ENCODE measurements at places on chromosomes 1 and 21.

DNA sequence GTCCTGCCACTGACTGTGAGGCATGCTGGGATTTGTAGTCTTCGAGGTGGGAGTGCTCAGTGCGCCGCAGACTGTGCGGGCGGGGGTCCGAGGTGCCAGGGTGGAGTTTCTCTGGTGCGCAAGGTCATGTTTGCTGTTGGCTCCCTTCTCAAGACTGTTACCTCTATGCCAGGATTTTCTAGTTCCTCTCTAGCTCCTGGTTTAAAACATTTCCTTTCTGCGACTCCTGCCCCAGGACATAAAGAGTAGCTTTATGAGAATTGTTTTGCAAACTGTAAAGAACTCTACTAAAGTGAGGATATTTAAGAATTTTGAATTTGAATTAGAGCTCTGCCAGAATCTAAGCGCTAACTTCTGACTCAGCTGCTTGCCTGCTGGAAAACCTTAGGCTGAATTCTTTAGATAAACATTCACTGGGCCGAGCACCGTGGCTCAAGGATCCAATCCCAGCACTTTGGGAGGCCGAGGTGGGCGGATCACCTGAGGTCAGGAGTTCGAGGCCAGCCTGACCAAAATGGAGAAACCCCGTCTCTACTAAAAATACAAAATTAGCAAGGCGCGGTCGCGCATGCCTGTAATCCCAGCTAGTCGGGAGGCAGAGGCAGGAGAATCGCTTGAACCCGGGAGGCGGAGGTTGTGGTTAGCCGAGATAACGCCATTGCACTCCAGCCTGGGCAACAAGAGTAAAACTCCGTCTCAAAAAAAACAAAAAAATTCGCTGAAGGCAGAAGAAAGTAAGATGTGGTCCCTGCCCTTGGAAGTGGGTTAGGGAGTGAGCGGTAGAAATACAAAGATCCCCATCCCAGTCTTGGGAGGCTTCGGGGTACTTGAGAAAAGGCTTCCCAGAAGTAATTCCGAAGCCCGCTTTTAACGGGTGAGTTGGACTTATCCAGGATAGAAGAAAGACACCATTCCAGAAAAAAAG lies 992 bp upstream of the USP48 start:
- peak; percentile 53 for DNase-seq

DNA sequence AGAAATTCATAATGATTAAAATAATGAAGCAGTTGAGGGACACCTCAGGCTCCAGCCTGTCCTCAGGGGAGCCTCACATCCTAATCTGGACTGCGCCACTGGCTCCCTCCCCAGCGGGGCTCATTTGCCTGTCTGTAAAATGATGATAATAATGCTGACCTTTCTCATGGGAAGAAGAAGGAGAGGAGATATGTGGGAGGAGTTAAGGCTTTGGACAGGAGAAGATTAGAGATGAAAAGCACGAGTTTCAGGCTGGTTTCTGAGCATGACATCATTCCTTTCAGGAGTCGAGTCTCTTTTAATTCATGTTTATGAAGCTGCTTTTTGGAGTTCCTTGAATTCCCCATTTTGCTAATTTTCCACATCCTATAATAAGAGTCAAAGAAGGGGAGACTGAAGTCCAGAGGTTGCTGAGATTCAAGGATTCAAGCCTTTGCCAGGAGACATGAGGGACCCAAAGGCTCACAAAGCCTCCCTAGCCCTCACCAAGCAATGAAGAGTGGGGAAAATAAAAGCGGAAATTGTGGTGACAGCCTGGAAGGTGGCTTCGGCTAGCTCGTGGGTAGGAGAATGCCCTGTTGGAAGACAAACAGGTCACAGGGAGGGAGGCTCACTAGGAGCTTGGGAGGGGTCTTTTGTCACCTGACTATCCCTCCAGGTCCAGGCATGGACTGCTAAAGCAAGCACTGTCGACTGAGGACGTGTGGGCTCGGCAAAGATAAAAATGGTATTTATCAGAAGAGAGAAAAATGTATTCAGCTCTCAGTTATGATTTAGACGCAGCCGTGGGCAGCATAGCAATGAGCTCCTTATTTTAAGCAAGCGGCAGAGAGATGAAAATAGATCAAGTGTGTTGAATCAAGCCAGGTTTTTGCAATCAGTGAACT lies 27.5 kb upstream of the STMN1 start:
- DNase-seq = no peak

GRCh38 chr1:43611950-43612349 lies 38.0 kb upstream of the KDM4A start:
- no peak for DNase-seq

GRCh38 chr1:115031595-115031994 lies 2.0 kb downstream of the TSHB start:
- no peak for DNase-seq

GRCh38 chr1:2585318-2586092 lies 1.1 kb upstream of the PRXL2B start:
- peak; percentile 84 for DNase-seq

DNA sequence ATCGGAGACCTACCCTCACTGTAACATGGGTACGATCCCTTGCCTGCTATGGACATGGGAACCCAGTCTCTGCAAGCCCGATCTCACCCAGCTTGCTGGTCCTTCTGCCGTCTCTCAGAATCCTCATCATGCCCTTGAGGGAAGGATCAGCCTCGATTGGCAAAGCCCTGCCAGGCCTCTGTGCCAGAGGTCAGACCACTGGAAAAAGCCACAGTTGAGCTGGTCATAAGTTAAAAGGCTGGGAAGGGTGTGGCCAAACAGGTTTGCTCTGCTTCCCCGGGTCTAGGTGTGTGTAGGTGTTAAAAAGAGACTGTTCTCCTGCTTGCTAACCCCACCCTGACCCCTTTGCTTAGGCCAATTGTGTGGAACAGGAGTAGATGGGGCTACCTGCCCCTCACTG lies 19.5 kb upstream of the PADI3 start:
- no peak for DNase-seq

GRCh38 chr1:77978293-77978968 lies 441 bp downstream of the FUBP1 start:
- DNase-seq = no peak

DNA sequence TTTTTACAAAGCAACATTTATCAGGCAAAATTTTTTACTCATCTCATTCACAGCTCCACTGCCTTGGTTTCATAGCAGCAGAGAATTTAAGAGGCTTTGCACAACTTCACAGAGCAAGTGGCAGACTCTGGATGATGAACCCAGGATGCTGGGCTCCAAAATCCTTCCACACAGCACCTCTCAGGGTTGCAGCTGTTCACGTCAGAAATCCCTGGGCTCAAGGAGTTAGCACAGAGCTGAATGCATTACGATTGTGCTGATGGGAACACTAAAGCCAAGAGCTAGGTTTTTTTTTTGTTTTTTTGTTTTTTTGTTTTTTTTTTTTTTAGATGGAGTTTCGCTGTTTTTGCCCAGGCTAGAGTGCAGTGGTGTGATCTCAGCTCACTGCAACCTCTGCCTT lies 2.4 kb upstream of the HTR6 start:
- no peak for DNase-seq

GRCh38 chr1:54409156-54410142 lies 3.3 kb upstream of the SSBP3 start:
- DNase-seq = no peak

DNA sequence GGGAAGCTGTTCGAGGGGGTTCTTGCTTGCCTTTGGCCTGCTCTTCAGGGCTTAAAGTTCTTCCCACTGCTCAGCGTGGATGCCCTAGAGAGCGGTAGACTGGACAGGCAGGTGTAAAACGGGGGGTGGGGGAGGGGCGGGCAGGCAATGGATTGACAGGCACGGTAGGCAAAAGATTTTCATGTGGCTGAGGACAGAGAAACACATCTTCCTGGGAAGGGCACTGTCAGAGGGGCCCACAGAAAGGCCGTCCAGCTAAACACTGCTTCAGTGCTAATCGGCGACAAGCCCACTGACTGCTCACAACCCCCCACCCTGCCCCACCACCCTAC lies 412 bp downstream of the ABCA4 start:
- no peak for DNase-seq

- no peak for DNase-seq
These were observed 147.7 kb downstream of the NTPCR start for GRCh38 chr1:233097959-233098580.

GRCh38 chr1:33147275-33147996 lies 34.4 kb downstream of the TRIM62 start:
- DNase-seq = no peak

DNA sequence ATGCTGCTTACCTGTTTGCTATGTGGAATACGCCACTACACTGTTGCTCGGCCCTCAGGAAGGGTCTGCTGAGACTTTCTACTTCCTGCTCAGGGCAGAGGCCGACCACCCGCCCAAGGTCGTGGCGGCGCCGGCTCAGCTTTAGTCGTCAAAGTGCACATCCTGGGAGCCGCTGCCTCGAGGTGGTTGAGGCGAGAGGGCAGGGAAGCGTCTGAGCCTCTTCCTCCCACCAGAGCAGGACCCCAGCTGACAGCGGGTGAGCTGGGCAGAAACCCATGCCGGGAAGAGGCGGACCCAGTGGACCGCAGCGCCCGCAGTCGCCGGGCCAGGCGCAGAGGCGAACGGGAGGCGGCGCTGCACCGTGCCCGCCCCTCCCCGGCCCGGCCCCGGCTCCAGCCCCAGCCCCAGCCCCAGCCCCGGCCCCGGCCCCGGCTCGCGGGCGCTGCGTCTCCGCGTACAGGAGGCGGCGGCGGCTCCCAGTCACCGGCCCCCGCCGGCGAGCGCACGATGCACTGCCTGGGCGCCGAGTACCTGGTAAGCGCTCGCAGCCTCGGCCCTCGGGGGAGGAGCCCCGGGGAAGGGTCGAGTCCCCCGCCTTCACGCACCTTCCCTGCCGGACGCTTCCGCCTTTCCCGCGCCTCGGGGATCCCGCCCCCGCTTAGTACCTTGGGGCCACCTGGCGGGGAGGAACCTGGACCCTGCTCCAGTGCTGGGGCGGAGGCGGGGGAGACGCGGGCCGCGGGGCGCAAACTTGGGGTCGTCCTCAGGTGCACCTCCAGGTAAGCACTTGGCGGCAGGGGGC lies at the start of gene SLC44A3:
Gene SLC44A3 (plus strand): TSS at position 413 of the 802 bp plus-strand sequence. CDS start 95 bp downstream, at position 508.
- peak; percentile 72 for DNase-seq

GRCh38 chr21:16420031-16420724 lies 690.4 kb downstream of the USP25 start:
- DNase-seq = no peak

- DNase-seq = no peak
These were observed 154.6 kb upstream of the LRRC7 start for GRCh38 chr1:69413129-69413528.

GRCh38 chr1:207805841-207806421 lies 54.1 kb downstream of the CD46 start:
- DNase-seq = peak; percentile 73

DNA sequence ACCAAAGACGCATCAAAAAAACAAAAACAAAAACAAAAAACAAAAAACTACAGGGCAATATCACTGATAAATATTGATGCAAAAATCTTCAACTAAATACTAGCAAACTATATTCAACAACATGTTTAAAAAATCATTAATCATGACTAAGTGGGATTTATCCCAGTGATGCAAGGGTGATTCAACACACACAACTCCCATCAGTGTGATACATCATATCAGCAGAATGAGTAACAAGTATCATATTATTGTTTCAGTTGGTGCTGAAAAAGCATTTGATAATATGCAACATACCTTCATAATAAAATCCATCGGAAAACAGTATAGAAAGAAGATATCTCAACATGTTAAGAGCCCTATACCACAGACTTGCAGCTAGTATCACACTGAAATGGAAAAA lies 953.0 kb downstream of the AMY1C start:
- DNase-seq = no peak

GRCh38 chr1:12001996-12002493 lies 17.3 kb upstream of the MIIP start:
- no peak for DNase-seq

GRCh38 chr1:58249737-58250586 lies 296.6 kb downstream of the OMA1 start:
- no peak for DNase-seq

GRCh38 chr1:112666946-112667345 lies 7.5 kb upstream of the MOV10 start:
- DNase-seq = no peak

DNA sequence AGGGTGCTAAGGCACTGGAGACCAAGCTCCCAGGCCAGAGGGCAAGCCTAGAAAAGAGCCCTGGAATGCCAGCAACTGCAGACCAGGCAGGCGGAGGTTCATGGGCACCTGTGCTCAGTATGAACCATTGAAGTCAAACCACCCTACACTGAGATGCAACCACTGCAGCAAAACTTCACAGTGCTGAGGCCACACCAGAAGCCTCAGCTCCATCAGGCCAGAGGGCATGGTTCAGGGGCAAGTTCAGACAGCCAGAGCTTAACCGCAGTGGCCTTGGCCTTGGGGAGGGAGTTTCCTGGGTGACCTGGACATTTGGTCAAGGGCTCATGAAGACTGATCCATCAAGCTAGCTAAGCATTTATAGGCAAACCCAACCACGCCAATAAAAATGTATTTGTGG lies 7.1 kb downstream of the RCC2 start:
- DNase-seq = no peak

DNA sequence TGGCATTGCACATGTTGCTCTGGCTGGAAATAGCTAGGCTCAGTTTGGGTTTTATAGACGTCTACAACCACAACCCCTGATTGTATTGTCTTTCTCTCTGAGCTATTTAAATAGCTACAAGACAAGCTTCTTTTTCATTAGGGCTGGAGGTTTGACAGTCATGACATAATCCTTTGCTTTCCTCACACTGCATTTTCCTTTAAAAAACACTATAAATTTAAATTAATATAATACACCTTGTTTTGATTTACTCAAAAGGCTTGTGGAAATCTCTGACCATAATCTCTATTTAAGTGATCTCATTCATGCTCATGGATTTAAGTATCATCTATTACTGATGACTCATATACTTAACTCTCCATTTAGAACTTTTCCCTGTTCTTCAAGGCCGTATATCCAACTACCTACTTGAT lies 50.4 kb upstream of the PTGFR start:
- no peak for DNase-seq

GRCh38 chr1:39159224-39160036 lies 45.1 kb upstream of the MACF1 start:
- no peak for DNase-seq

- DNase-seq = no peak
These were observed 8.5 kb upstream of the DMBX1 start for GRCh38 chr1:46480959-46481646.

- DNase-seq = no peak
These were observed 46.5 kb upstream of the NUF2 start for GRCh38 chr1:163275222-163275621.

- DNase-seq = no peak
These were observed 267.7 kb downstream of the PTBP2 start for GRCh38 chr1:96989302-96989701.

- no peak for DNase-seq
These were observed 14.3 kb downstream of the CD2 start for GRCh38 chr1:116768416-116769103.

GRCh38 chr1:58907398-58907797 lies 123.6 kb upstream of the JUN start:
- DNase-seq = no peak

DNA sequence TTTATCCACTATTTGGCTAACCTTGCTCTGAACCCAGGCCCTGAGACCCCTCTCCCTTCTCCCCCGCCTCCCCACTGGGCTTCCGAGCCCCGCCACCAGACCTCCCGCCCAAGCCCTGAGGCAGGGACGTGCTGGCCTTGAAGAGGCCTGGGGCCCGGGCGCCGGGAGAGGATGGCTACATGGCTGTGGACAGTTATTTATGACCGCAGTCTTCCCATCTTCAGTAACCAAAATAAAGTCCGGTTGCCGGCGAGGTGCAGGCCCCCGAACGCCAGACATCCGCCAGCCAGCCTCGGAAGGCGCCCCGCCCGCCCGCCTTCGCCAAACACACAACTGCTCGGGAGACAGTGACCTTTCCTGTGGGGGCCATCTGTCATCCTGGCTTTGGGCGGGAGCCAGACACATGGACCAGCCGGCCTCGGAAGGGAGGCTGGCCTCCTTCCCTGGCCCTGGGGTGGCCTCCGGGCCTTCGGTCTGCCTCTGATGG lies 69.0 kb downstream of the DHRS3 start:
- peak; percentile 49 for DNase-seq

- no peak for DNase-seq
These were observed 9.3 kb downstream of the TMCC2 start for GRCh38 chr1:205236951-205237475.

All from lower lobe of right lung (tissue), 2 donors.